ENCODE measurements at places on chromosomes 3 and 15. TPM values are rescaled to one million over a fixed set of nuclear protein-coding genes. Genes with fewer than 3 reads are reported as not detected.

Gene UROC1
- 0.14 TPM for polyA plus RNA-seq

Gene TF
- polyA plus RNA-seq = 5.9 TPM

Gene NAALADL2
- 5.5 TPM for polyA plus RNA-seq

Gene ZBTB20
- polyA plus RNA-seq = 5.1 TPM

Gene EXD1
- 0.12 TPM for polyA plus RNA-seq

Gene ITGA11
- 2.3 TPM for polyA plus RNA-seq

Gene TTLL13
- polyA plus RNA-seq = not detected

Gene MESD
- 19.8 TPM for polyA plus RNA-seq

Gene ARL14
- polyA plus RNA-seq = not detected

Gene TRNT1
- polyA plus RNA-seq = 15.9 TPM

Gene ITIH4
- polyA plus RNA-seq = 38.3 TPM

- peak; percentile 61 for DNase-seq
Measured at GRCh38 chr15:48352474-48353072, 21.3 kb downstream of the DUT start.

DNA sequence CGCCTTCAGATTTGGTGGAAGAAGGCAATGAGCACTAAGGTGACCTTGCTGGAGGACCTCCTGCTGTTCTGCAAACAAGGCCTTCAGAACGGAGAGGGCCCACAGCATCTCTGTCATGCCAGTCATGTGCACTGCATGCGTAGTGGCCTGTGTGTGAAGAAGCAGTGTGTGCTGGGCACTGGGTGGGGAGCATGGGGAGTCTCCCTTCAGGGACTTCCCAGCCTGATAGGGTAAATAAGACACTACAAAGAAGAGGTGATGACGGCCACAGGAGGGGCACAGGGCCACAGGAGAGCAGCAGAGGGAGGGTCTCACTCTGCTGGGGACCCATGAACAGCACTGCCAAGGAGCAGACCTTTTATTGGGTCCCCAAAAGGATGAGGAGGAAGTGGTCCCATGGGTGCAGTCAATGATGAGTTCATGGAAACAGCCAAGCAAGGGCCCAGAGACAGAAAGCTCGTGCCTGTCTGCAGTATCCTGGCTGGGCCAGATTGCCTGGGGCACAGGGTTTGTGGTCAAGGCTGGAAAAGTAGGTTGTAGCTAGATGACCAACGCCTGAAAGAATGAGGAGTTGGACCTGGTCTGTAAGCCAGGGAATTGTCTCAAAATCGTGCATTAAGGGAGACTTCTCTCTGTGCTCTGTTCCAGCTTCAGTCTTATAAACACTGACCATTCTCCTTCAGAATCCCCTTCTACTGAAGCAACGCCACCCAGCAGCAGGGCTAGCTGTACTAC lies 67.8 kb upstream of the SEC61A1 start:
- no peak for DNase-seq

GRCh38 chr15:50825946-50826345 lies 60.4 kb upstream of the SPPL2A start:
- DNase-seq = no peak

GRCh38 chr15:98616397-98616796 lies 31.9 kb upstream of the IGF1R start:
- no peak for DNase-seq

- DNase-seq = no peak
Measured at GRCh38 chr3:171806200-171807128, 3.8 kb downstream of the PLD1 start.

DNA sequence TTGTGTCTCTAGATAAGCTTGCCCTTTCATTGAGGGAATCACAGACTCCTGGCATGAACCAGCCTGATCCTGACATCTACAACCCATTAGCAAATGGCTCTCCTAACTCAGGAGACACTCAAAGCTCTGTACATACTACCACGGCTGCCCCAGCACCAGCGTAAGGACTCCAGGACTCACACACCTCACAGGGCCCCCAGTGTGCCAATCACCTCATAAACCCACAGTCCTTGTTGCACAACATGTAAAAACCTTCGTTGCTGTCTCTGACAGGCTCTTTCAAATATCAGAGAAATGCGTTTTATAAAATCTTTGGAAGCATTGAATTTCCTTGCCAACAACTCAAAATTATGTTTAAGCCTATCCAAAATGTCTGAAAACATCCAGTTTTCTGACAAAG lies 7.3 kb downstream of the FYCO1 start:
- DNase-seq = no peak

DNA sequence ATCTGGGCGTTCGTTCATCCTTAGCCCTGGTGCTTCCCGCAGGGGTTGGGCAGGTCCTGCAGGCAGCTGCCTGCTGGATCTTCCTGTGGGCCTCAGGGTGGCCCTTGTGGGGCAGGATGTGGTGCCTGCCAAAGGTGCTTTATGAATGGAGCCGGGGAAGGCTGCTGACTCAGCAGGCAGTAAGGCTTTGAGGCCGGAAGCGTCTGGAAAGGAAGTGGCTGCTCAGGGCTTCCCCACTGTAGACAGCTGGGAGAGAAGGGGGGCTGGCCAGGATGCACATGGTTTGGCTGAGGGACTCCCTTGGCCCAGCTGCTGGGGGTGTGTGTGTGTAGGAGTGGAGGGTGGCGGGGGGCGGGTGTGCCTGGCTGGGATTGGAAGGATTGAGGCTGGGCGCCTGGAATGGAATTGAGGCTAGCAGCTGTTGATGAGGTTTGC lies 12.9 kb downstream of the CD276 start:
- peak; percentile 92 for DNase-seq

GRCh38 chr3:182212479-182213076 lies 500.9 kb downstream of the SOX2 start:
- DNase-seq = peak; percentile 2

DNA sequence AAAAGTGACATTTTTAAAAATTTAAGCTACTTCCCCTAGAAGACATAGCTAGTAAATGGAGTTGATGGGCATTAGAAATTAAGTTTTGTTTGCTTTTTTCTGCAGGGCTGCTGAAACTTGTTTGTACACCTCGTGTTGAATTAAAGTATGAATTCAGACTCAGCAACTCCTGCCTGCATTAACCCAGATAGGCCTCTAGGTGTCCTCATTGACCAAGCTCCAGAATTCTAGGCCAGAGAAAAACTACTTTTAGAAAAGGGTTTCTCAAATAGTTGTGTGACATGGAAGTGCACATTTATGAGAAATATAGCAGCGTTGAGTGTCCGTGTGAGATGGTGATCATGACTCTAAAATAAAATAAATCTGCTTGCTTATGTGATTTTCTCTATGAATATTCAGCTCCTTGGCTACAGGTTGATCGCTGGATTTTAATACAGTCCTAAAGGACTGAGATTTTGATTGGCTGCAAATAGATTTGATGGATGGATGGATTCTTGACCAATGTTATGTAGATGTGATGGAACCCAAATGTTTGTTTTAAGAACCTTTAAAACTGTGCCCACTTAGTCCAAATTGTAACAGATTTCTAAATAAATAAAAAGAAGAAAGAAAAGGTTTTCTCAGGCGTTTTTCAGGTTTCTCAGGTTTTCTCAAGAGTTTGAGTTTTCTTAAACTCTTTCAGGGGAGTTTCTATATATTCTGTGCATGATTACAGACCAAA lies 39.4 kb upstream of the LMOD3 start:
- DNase-seq = peak; percentile 38

DNA sequence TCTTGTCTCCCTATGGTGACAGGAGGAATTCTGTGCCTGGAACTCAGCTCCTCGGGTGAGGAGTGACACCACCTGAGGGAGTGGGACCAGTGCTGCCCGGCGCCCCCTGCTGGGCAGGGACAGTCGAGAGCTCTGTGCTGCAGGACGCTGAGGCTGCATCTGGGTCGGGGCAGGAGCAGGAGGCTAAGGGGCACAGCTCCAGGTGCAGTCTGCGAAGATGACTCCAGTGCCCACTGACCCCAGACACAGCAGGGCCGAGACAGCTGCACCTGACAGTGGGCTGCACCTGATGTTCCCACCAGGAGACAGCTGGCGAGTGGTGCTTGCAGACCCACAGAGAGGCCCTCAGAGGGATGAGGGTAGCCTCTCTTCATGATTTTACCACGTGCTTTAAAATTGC lies 152.9 kb downstream of the ATP10A start:
- DNase-seq = no peak

DNA sequence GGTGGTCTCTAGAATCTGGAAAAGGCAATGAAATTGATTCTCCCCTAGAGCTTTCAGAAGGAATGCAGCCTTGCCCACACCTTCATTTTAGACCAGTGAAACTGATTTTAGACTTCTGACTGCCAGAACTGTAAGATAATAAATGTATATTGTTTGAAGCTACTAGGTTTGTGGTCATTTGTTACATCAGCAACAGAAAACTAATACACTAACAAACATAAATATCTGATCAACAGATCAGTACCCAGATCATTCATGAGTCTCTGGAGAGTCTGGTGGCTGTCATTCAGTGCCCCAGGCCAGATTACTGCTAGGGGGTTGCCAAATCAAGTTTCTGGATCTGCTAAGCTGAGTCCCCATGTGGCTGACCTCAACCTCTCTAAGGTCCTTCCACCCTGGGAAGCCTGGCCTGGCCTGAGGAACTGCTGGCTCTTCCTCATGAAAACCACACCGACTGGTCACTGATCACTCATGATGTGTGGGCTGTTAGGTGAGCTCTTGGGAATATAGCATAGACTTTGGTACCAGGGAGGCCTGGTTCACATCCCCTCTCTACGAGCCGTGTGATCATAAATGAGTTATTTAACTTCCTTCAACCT lies 11.1 kb upstream of the LACTB start:
- no peak for DNase-seq

- no peak for DNase-seq
Measured at GRCh38 chr3:37739579-37740290, 121.9 kb upstream of the CTDSPL start.
